Activated CD8-positive, alpha-beta memory T cell treated with anti-CD3 and anti-CD28 coated beads for 1 hour (primary cell): ENCODE measurements at places on chromosomes 12 and 14.

- DNase-seq, result no peak
Observed at GRCh38 chr12:102322254-102322653, 124.6 kb upstream of the PMCH start.

DNA sequence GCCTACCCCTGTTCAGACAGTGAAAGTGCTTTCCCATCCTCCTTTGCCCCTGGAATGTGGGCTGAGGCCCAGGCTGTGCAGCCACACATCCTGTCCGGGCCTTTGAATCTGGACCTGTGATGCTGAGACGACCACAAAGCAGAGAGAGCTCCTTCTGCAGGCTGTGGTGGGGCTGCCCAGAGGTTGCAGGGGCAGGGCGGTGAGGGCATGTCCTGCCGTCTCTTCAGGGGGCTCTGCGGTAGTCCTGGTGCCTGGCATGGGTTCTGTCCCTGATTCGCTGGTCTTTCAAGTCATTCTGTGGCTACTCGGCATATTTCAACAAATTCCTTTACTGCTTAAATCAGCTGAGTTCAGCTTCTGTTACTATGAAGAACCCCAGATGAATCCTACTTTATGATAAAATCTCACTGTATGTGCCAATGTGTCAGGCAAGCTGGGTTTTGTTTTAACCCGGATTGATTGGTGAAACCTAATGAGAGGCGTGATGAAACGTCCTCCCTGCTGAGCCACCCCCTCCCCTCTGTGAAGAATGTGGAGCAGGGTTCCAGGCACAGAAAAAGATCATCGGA, 63.4 kb upstream of the DICER1 start:
- DNase-seq, result no peak

GRCh38 chr12:130220706-130221100, 58.4 kb downstream of the FZD10 start:
- DNase-seq, result no peak

DNA sequence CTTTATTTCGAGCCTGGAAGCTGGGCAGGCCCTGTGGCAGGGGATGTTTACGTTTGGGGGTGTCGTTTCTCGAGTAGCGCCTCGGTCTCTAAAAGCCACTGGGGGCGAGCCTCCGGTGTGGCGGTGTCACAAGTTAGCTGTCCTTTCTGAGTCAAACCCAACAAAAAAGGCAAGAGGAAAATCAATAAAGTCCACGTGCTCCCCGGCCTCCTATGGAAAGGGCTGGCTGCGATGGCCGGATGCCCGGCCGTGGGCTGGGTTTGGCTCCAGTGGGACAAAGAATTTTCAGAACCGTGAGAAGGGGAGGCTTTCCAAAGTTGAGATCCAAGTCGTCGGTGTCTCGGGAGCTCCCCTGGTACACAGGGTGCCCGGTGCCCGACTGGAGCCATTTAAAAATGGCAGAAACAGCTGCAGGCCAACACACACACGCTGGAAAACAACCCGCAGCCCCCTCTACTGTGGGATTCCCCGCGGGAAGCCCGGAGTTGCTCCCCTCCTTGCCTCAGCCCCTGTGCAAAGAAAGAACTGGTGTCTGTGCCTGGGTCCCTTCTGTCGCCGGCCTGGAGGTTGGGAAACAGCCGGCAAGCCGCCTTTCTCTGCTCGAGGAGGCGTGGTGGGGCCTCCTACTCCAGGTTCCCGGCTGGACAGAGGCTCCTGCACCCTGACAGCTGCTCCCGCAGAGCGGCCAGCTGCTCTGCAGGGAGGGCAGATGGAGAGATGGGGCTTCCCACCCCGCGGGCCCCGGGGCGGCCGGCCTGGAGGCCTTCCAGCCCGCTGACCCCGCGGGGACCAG, 1.9 kb downstream of the BCL7A start:
- no peak for DNase-seq

- DNase-seq, result no peak
Observed at GRCh38 chr12:56146492-56147460, 5.6 kb upstream of the MYL6B start.

DNA sequence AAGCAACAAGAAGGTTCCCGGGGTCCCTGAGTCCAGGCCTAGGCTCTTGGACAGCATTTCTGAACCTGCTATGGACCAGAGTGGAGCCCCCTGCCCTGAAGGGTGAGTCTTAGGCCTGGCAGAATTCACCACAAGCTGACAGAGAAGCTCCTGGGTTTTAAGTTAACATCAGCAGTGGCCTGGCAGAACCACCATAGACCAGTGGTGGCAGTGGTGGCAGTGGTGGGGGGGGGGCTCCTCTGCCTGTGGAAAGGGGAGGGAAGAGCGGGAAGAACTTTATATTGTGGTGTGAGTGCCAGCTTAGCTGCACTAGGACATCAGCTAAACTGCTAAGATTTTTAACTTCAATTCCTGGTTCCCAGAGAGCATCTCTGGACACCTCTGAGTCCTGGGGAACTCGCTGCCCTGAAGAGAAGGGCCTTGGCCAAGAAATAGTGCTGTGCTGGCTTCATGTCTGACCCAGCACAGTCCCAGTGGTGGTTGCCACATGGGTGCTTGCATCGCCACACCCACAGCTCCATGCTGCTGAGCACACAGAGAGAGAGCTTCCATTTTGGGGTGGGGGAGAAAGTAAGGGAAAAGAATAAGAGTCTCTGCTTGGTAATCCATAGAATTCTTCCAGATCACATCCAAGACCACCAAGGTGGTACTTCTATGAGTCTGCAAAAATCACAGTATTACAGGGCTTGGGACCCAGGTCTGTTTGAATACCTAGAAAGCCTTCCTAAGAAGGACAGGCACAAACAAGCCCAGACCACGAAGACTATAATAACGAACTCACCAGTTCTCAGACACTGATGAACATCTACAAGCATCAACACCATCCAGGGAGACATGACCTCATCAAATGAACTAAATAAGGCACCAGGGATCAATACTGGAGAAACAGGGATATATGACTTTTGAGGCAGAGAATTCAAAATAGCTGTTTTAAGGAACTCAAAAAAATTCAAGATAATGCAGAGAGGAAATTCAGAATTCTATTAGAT, 20.4 kb upstream of the RNF212B start:
- no peak for DNase-seq

GRCh38 chr12:31257784-31258183, 68.2 kb downstream of the SINHCAF start:
- DNase-seq, result no peak
